ENCODE measurements at places on chromosomes 16 and 17.

DNA sequence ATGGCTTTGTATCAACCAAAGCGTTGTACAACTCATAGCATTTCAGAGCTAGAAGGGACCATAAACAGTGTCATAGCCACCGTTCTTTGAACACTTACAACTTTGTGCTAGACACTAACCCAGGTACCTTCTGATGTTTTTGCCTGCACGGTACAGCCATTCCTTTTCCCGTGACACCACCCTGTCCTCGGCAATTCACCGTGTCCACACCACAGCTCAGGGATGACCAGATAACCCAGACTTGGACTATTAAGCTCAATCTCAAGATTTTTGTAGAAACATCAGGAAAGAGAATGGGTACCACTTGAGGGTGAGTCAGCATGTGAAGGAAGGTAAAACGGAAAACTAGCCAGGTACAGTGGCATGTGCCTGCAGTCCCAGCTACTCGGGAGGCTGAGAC is 9.8 kb upstream of the CBFB start:
- DNase-seq = no peak

DNA sequence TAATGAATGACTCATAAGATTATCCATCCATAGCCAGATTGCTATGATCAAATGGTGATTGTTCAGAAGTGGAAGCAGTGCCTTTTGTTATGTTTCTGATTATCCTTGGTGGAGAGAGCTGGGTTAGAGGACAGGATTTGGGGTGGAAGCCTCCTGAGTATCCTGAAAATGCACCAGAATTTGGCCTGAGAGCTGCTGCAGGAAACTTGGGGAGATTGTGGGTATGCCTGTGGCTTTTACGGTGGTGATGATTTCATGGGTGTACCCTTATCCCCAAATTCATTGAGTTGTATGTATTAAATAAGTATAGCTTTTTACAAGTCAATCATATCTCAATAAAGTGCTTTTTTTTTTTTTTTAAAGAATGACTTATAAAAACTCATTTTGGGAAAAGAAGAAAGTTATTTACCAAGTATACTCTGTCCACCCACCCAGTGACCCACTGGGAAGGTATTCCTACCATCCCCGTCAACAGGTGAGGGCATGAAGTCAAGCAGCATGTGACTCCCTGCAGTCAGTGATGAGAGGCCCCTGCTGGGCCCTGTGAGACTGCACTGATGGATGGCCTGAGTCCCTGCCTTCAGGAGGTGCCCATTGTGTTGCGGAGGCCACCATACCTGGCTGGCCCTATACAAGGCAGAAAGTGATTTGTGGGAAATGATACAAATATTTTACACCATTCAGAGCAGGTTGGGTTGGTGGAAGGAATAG is 28.4 kb downstream of the NKD1 start:
- DNase-seq = no peak

DNA sequence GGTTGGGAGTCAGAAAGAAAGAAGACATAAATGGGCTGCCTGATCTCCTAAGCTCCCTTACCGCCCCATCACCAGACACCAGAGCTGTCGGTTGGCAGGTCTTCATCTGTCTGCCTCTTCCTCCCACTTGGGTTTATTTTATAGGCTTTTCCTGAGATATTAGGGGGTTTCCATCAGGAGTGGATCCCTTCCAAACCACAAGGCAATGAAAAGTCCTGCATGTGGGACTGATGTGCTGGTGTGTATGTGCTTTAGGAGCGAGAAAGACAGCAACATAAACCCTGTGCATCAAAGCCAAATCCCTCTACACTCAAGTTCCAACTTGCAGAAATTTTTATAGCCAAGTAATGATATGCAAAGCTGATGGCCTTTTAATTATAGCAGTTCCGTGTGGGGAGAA is 389.5 kb downstream of the SLC39A11 start:
- DNase-seq = no peak

DNA sequence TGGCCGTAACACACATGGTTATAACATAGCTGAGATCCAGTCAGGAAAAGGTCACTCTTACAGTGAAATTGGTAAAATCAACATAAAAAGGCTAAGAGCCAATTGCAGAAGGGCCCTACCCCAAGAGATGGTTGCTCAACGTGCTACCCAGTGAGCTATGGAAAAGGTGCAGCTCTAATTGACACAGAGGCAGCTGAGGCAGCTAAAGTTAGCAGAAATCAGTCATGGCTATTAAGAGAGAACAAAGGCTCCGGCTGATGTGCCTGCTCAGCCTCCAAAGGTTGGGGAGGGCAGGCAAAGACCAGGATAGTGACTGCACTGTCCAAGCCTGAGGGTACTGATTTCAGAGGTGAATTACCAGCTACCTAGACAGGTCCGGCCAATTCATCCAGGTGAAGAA is 76.5 kb upstream of the ATP2A3 start:
- DNase-seq = no peak

DNA sequence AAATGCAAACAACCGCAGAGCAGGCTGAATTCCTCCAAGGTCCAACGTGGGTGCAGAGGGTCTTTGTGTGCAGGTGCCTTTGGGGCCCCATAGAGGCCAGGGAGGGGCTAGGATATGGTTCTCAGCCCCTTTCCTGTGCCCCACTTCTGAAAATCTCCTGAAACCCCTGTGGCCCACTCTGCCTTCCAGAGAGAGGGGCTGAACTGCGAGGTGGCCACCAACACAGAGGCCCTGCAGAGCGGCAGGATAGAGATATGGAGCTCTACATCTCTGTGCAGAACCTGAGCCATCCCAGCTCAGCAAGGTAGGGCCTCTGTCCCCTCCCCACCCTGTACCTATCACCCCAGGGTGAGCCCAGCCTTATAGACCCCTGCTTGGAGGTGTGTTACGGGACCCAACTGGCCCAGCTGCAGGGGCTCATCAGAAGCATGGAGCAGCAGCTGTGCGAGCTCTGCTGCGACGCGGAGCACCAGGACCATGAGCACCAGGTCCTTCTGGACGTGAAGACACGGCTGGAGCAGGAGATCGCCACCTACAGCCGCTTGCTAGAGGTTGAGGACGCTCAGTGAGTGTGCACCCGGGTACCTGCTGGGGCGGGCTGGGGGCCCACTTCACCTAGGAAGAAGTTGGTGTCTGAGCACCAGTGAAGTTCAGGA is 5.5 kb downstream of the USP6 start:
- DNase-seq = no peak

DNA sequence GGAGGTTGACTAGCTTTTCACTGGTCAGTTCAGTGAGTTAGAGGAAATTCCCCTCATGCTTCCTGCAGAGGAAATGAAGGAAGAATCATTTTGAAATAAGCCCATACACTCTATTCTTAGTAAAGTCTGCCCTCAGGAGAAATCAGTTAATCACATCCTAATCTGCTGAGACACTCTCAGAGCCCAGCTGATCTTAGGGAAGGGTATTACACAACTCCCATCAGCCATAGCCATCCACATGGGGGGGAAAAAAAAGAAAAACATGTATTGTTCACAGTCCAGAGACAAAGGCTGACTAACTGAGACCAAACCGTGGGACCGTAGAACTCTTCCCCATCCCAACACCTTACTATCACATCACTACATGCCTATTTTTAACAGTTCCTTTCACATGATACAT is 722.3 kb downstream of the CDH8 start:
- DNase-seq = peak; percentile 25

DNA sequence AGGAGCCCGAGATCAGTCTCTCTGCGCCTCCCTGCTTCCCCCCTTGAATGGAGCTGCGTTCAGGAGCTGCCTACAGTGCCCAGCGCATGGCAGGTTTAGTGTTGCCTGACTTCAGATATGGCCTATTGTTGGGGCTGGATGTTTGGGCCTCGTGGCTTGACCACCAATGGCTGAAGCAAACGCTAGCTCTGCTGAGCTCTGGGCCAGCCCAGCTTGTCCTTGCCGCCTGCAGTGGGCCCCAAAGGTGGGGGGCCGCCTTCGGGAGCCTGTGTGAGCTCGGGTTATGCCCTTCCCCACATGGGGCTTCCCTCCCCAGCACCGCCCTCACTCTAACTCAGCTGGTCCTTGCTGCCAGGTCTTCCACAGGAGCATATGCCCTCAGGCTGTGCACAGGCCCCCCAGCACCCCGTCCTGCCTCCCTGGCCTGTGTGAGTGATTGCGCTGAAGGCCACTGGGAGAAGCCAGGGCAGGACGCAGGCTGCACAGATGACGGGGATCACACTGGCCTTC is 2.0 kb upstream of the METTL26 start:
- DNase-seq = no peak

GRCh38 chr16:79618692-79619050 is 18.1 kb upstream of the MAF start:
- DNase-seq = no peak

GRCh38 chr17:9969301-9969935 is 64.3 kb upstream of the RCVRN start:
- no peak for DNase-seq

DNA sequence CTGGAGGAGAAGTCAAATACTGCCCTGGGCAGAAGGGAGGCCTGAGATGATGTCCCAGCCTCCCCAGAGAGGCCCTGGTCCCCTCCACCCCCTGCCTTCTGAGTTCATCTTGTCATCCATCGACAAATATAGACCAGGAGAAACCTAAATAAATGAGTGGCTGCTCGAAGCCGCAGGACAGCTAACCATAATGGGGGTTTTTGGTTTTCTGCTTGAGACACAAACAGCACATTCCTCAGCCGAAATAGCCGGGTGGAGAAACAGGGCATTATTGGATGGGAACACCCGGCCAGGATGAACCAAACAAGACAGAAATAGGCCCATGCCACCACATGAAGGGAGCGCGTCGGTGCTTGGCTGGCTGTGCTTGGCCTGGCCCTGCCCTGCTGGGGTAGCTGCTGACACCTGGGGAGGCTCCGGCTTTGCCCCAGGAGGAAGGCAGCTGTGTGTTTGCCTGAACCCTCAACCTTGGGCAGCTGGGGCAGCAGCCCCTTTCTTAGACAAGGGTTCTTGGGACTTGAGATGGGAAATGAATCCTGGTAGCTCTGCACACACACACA is 188.1 kb downstream of the IRX5 start:
- no peak for DNase-seq

DNA sequence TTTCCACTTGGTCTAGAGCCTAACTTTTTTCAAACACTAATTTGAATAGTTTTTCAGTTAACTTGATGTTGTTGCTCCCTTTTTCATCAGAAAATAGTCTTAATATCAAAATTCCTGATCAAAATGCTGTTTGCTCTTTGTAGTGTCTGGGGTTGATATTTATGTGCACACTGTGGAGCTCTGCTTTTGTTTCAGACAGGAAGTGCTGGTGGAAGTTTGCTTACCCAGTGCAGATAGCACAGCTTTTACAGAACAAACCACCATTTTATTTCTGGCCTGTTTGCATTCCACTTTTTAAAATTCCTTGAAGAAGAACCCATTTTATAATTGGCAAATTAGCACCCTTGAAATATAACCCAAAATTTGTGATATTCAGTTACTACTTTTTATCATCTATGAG is 125.4 kb downstream of the MRTFB start:
- DNase-seq = no peak

DNA sequence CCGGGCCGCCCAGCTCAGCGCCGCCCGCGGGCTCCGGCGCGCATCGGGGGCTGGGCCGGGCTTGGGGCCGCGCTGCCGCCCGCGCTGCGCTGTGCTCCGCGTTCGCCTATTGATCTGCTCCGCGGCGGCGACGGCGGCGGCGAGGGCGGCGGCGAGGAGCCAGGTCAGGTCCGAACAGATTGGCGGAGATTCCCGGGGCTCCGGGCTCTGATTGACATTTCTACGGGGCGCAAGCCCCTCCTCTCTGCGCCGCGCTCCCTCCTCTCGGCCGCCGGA is 559 bp downstream of the IRX3 start:
- DNase-seq = no peak

DNA sequence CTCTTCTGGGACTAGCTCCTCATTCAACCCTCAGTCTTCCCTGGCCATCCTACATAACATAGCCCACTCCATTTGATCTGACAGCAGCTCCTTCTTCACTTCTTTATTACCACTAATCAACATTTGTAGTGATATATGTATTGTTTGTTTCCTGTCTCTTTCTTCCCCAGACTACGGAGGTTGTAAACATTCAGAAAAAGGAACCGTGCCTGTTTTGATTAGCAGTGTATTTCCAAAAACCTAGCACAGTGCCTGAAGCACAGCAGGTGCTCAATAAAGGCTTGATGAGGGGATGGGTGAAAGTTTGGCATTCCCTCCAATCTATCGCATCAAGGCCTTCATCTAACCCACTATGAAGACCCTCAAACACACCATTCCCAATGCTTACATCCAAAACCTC is 150.8 kb downstream of the XYLT1 start:
- DNase-seq = no peak

DNA sequence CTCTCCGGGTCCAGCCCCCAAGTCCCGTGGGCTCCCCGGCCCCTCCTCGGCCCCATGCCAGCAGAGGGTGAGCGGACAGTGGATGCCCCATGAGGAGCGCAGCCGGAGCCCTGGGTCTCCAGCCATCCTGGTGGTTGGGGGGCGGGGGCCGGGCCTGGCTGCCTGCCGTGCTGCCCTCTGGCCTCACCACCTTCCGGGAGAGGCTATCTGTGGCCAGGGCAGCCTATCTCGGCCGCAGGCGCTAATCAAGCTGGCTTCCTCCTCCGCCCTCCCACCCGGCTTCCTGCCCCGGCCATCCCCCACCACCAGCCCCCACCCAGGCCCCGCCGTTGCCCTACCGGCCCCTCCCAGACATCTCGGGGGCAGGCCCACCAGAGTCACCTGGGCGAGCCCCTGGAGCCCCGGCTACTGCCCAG is 46.8 kb downstream of the ZFPM1 start:
- DNase-seq = no peak

GRCh38 chr17:42531455-42532354 is 4.3 kb upstream of the NAGLU start:
- peak; percentile 54 for DNase-seq

DNA sequence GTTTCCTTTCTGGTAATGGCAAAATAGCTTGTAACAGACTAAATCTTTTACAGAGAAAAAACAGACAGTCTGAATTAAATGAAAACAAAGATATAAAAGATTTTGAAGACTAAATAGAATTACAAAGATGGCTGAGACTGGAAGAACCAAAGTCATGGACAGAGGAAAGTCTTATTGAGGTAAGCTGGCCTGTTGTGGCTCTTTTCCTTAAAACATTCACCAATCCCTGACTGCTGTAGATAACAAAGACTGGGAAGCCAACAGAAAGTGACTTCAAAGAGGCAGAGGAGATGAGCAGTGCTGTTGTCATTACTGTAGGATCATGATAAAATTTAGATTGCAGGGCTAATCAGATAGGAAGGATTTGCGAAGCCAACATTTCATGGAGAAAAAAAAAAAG is 517.0 kb downstream of the KIF2B start:
- DNase-seq = no peak

DNA sequence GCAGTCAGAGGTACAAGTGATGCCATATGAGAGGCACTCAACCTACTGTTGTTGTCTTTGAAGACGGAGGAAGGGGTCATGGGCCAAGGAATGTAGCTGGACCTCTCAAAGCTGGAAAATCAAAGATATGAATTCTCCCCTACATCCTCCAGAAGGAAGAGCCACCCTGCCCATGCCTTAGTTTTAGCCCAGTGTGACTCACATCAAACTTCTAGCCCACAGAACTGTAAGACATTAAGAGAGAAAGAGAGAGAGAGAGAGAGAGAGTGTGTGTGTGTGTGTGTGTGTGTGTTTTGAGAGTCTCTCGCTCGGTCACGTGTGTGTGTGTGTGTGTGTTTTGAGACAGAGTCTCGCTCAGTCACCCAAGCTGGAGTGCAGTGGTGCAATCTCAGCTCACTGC is 87.1 kb downstream of the STX8 start:
- no peak for DNase-seq

GRCh38 chr16:55325080-55325447 is 1.1 kb downstream of the IRX6 start:
- DNase-seq = no peak

- no peak for DNase-seq
These were observed 28.8 kb downstream of the NLRC3 start for GRCh38 chr16:3548445-3548844.

GRCh38 chr16:66097751-66098150 is 268.7 kb upstream of the CDH5 start:
- no peak for DNase-seq

- no peak for DNase-seq
These were observed 43.2 kb upstream of the DNAJA2 start for GRCh38 chr16:47016700-47017133.
